ENCODE measurements at places on chromosomes 16 and 17.

DNA sequence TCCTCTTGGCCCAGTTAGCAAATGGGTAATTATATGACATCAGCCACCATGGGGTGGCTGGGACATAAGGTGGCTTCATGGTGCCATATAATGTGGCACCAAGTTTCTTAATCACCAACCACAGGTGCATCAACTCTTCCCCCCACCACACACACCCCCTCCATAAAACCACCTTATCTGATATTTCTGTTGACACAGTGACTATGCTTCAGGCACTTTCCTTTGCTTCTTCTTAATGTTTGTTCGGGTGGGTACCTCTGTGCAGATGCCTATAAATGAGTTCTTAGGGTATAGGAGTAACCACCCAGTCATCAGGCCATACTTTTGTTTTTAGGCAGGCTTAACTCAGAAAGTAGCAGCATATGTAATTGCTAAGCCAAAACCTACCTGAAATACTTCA, 29.5 kb downstream of the RNF43 start:
- no peak for DNase-seq

- DNase-seq, result peak; percentile 58
Observed at GRCh38 chr17:46979147-46979863, at the start of gene RPRML. Gene RPRML, minus strand, starts transcription at chr17:46979253. Its CDS starts 246 bp downstream, at chr17:46979007.

DNA sequence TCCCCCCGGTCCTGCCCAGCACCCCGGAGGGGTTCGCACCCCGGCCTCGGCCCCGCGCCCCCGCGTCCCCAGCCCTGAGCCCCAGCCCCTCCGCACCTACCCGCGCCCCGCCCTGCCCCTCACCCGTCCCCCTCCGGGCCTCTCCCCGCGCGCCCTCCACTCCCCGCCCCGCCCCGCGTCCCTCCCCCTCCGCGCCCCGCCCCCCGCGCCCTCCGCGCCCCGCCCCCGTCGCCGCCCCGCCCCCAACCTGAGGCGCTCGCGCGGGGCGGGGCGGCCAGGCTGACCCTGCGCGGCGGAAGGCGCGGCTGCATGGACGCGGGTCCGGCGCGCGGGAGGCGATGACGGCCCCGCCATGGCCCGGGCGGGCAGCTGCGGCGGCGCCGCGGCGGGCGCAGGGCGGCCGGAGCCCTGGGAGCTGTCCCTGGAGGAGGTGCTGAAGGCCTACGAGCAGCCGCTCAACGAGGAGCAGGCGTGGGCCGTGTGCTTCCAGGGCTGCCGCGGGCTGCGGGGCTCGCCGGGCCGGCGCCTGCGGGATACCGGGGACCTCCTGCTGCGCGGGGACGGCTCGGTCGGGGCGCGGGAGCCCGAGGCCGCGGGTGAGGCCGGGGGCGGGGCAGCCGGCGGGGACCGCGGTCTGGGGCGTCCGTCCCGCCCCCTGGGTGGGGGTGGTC, at the start of gene SPIRE2:
TSS of gene SPIRE2 (plus strand) at position 277 of the 671 bp plus-strand sequence. CDS start at position 353, 76 bp downstream.
- peak; percentile 91 for DNase-seq

DNA sequence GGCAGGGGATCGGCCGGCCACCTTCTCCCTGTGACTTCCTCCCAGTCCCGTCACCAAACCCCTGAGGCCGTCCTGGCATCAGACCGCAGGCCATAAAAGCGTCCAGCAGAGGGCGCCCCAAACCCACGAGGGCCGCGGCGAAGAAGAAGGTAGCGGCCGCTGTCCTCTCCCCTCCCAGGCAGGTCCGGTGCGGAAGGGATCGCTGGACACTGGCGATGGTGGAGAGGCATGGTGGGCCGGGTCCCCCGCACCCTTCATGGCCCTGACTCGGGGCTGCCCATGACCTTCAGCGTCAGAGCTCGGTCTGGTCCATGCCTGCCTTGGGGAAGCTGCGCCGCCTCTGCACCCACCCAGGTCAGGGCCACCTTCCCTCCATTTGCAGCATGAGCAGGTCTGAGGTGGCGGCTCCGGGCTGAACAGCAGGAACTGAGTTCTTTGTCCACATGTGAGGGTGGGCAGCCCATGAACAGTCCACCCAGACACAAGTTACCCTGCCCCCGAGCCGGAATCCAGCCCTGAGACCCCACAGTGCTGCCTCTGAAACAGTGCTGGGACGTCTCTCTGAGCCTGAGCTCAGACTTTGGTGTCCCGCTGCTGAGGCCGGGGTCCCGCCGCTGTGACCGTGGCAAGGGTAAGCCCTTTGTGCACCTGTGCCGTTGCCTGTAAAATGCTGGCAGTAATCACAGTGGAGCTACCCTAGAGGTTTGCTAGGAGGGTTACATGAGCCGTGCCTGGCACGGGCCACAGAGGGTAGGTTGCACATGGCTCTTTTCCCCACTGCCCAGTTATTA, 40.8 kb upstream of the CMIP start:
- peak; percentile 93 for DNase-seq

DNA sequence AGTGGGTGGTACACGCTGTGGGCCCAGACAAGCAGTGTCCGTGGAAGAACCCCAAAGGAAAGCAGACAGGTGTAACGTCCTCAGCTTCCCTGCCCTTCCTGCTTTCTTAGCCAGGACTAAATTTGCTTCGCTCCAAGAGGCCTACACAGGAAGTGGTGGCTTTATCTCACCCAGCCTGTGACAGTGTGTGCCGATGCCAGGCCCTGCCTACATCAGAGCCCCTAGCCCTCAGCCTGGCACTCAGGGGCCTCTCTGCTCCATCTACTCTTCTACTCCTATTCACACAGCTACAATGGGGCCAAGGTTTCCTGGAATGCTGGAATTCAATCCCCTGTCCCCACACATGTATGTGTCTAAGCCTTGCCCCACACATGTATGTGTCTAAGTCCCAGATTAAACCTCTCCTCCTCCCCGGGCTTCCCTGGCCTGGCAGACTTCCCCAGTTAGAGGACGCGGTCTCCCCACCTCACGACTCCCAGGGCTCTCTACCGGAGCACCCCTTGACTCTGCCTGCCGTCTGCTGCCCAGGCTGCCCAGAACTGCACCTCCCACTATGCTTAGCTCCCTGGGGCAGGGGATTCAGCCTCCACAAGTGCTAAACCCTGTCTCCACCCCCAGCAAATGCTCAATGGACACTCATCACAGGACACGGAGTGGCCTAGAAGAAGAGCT, 8.2 kb downstream of the PGAP3 start:
- DNase-seq, result no peak

- no peak for DNase-seq
Observed at GRCh38 chr17:78747488-78747887, 34.6 kb downstream of the CYTH1 start.
